Activated CD4-positive, alpha-beta T cell treated with anti-CD3 and anti-CD28 coated beads for 36 hours (primary cell): ENCODE measurements at places on chromosomes 4 and X. TPM values are rescaled to one million over a fixed set of nuclear protein-coding genes. Genes with fewer than 3 reads are reported as not detected.

GRCh38 chr4:30840571-30840970, 120.4 kb downstream of the PCDH7 start:
- DNase-seq: no peak

DNA sequence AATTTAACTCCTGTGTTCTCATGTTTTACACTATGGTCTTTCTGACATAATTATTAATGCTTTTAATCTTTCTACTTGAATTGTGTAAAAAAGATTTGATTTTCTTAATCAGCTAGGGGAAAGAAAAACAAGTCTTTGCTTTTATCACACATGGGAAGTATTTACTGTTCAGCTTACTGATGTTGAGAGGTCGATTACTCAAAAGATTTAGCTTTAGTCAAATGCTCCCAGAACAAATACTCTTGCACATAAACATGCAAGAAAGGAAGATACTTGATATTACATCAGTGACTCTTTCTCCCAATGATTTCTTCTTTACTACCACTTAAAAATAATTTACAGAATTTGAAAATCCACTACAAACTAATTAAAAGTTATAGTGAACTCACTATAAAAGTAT, 198.3 kb upstream of the FAT4 start:
- no peak for DNase-seq

DNA sequence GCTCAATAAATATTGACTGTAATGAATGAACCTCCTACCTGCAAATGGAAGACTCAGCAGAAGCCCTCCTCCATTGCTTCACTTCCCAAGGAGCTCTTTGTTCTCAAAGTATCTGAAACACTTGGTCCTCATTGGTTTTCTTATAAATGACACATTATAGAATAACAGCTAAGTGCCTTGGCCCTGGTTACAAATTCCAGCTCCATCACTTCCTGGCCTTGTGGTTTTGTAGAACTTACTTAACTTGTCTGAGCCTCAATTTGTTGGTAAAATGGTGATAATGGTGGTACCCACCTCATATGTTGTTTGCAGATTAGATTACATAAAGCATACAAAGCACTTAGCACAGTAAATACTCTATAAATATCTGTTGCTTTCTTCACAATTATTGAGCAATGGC, 25.2 kb upstream of the SMIM20 start:
- DNase-seq: no peak

GRCh38 chr4:1760521-1761071, 32.5 kb upstream of the FGFR3 start:
- no peak for DNase-seq

DNA sequence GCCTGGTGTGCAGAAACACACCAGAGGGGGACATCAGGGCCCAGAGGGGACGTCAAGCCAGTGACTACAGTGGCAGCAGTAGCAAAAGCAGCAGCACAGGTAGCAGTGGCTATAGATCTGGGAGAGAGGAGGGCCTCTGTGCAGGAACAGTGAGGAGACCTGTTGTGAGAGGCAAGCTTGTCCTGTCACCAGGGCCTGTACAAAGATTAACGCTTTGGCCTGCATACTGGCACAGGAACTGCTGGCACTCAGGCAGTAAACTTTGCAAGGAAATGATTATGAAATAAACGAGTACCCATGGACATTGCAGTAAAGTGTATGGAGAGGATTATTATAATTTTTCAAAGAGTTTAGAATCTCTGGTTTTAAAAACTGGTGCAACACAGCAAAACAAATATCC, 5.5 kb upstream of the PHF8 start:
- no peak for DNase-seq

The TASL gene
- 2.2 TPM for total RNA-seq

- DNase-seq: no peak
Observed at GRCh38 chrX:88416002-88416401, 331.0 kb upstream of the CPXCR1 start.

- DNase-seq: no peak
Observed at GRCh38 chr4:3740256-3740655, 25.9 kb upstream of the ADRA2C start.

DNA sequence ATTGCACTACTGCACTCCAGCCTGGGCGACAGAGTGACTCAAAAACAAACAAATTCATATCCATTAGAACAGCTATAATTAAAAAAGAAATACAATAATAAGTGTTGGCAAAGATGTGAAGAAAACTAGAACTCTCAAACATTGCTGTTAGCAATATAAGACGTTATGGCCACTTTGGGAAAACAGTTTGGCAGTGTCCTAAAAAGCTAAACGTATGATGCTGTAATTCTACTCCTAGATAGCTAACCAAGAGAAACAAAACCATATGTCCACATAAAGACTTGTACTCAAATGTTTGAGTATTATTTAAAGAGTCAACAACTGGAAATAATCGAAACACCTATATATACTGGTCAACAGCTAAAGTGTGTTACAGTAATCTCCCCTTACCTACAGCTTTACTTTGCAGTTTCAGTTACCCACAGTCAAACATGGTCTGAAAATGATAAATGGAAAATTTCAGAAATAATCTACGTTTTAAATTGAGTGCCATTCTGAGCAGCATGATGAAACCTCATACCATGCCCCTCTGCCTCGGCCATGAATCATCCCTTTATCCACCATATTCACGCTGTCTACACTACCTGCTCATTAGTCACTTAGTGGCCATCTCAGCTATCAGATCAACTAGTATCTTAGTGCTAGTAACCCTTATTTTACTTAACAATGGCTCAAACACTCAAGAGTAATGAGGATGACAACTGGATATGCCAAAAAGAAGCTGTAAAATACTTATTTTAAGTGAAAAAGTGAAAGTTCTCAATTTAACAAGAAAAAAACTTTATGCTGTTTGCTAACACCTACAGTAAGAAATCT, 4.9 kb downstream of the ELF2 start:
- DNase-seq: peak; percentile 42

The SSX3 gene
- total RNA-seq: not detected

GRCh38 chr4:98577956-98578355, 80.5 kb downstream of the TSPAN5 start:
- no peak for DNase-seq

DNA sequence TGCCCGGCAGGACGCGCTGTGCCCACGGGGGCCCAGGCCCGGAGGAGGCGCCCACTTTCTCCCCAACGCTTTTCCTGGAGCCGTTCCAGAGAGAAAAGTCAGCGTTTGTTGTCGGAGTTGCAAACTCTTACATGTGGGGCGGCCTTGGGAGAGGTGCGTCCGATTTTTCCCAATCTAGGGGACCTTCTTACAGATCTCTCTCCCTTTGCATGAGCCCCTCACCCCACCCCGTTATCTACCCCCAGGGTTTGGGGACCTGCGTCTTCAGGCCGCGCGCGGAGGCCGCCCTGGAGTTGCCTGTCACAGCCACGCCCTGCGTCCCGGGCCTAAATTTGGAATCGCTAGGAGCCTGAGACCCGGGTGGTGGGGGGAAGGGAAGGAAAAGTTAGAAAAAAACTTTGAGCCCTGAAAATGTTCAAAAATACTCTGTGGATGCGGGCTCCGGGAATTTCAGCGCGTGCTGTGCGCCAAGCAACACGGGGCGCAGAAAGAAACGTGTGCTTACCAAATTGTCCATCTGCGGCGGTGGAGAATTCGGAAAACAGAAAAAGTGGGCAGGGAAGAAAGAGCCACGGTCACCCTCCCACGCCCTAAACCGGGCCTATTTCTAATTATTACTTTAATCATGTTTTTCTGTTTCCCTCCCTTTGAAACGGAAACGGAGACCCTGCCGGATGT, 587 bp downstream of the CD99 start:
- peak; percentile 60 for DNase-seq
